ENCODE measurements at places on chromosomes 6 and 20.

DNA sequence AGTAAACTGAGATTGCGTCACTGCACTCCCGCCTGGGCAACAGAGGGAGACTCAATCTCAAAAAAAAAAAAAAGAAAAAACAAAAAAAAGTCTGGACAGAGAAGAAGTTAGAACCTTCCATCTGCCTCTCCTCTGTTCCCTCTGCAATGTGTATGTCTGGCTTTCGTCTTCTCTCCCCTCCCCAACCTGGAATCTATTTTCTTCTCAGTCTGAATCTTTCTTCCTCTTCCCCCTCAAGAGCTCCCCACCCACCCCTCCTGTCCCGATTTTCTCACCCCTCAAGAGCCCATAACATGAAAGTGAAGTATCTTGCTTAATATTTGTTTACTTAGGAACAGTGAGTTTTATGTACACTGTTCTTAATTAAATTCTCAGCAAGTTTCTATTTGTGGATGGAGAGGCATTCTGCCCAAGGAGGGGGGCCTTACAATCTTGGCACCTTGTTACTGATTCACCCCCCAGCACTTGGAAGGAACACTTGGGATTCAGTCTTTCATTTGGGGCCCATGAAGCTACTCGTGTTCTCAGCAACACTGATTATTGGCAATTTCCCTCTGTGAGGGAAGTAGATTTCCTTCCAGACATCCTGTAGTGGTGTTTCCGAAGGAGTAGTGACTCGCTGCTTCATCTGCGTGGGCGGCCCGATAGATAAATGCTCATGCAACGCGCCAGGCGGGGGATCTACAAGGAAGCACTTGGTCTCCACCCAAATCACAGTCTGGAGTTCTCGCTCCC lies 69.3 kb upstream of the SRSF6 start:
- H3K27me3 ChIP-seq: no peaks in the 10 kb centered on the region
- H3K27ac ChIP-seq: no peak overlapping the region
- no peaks in the 10 kb centered on the region for H3K36me3 ChIP-seq
- H3K4me1 ChIP-seq: no peaks in the 10 kb centered on the region
- H3K4me3 ChIP-seq: no peak overlapping the region

DNA sequence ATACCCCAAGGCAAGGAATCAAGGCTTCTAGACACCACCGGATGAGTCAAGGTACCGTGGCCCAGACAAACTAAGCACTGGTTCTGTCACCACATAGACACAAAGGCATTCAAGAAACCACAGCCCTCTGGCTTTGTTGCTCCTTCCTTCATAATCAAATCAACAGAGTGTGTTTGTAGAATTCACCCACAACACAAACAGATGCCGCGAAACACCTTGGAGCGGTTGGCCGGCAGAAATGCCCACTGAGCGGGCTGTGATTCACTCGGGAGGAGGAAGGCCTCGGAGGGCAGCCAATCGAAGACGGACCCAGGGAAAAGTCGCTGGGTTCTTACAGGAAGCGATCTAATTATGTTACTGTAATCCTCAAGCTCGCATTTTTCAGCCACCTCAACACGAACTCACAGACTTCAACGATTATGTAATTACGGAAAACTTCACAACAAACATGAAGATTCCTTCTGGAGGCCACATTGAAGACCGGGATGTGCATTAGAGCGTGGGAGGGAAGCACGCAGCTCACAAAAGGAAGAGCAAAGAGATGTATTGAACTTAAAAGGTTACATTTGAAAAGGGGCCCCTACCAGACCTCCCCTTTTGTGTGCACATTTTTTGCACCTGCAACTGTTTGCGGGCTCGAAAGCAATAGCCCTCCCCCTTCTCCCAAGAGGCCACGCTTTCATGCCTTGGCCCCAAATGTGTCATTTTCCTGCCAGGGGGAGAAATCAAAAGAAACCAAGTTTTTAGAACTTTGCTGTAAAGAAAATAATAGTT lies 184.7 kb upstream of the PREP start:
- H3K27ac ChIP-seq: no peak overlapping the region
- no peak overlapping the region for H3K4me3 ChIP-seq
- no peak for DNase-seq
- H3K36me3 ChIP-seq: no peaks in the 10 kb centered on the region

DNA sequence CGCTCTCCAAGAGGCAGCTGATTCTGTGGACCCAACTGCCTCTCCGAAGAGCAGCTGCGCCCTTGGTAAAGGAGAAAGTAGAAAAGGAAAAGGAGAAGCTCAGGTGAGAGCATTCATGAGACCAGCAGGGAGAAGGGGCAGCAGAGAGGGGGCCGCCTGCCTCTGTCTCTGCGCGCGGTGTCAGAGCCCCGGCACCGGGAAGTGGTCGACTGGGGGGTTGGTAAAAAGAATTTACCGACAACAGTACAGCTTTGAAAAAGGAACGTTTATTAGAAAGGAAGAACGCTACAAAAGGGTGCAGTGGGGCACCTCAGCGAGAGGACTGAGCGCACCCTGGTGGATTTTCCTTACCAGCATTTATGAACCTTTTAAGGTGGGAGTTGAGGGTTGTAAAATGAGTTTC lies 61.9 kb downstream of the GPR6 start:
- no peaks in the 10 kb centered on the region for H3K36me3 ChIP-seq
- H3K27ac ChIP-seq: peak overlapping the region; percentile 74
- H3K4me3 ChIP-seq: peak overlapping the region; percentile 36
- H3K4me1 ChIP-seq: peaks cover 33% of the 10 kb centered on the region

DNA sequence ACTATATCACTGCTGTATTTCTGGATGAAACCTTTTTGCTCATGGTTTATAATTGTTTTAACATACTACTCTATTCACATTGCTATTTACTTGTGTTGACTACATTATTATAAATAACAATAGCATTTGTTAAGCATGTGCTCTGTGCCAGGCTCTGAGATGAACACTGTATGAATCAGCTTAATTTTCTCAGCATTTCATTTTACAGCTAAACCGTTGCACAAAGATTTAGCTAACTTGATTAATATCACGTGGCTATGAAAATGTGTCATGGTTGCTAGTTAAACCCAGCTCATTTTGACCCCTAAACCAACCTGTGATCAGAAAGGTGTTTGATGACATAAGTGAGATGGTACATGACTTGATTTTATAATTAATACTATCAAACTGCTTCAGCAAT lies 77.5 kb downstream of the NCOA7 start:
- H3K4me3 ChIP-seq: no peak overlapping the region
- DNase-seq: no peak
- H3K27me3 ChIP-seq: no peaks in the 10 kb centered on the region
- H3K27ac ChIP-seq: no peak overlapping the region
- no peaks in the 10 kb centered on the region for H3K4me1 ChIP-seq
- H3K36me3 ChIP-seq: no peaks in the 10 kb centered on the region

- no peak overlapping the region for H3K4me3 ChIP-seq
- no peak overlapping the region for H3K27ac ChIP-seq
- H3K4me1 ChIP-seq: peaks cover 1% of the 10 kb centered on the region
- no peak for DNase-seq
- H3K27me3 ChIP-seq: no peaks in the 10 kb centered on the region
These were observed 34.5 kb upstream of the NOL4L start for GRCh38 chr20:32619586-32619985.
